ENCODE measurements at places on chromosomes 11 and 22.

DNA sequence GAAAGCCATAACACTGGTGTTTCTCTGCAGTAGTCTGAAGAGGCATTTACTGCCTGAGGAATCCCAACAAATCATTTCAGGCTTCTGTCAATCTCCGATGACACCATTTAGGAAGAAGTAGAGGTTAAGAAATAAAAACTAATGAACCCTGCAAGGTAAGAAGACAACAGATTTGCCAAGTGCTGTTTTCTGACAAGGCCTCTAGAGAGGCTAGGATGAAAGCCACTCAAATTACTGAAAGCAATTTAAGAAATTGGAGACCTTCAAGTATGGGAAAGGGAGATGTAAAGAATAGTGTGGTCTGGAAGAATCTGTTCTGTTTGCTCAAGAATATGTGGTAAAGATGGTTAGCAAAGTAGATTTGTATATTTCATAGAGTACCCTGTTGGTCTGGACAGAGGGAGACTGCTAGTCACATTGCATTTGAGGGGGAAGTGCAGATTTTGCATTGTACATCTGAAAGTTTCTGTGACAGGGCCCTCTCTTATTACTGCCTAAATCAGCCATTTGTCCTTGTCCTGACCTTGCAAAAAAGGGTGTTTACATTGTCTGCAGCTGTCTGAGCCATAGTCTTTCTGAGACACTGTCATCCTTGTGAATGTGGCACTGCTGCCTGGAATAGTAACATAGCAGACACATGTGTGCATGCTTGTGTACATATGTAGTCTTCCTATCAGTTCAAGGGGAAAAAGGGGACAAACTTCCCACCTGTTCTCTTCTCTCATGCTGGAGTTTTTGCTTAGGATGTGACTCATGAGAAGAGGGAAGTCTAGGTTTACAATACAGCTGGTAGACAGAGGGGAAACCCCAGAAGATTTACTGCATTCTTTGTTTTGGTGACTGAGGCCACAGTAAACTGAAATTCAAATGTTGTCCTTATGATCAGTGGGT, 640.2 kb upstream of the KIRREL3 start:
- DNase-seq = no peak

GRCh38 chr22:23583836-23584235, 3.7 kb upstream of the IGLL1 start:
- DNase-seq = no peak

GRCh38 chr22:28670756-28671155, 8.9 kb downstream of the TTC28 start:
- no peak for DNase-seq

- DNase-seq = peak; percentile 45
Observed at GRCh38 chr11:43579171-43579918, 101.2 kb upstream of the HSD17B12 start.

GRCh38 chr11:77697865-77698264, 60.3 kb upstream of the CLNS1A start:
- DNase-seq = no peak

DNA sequence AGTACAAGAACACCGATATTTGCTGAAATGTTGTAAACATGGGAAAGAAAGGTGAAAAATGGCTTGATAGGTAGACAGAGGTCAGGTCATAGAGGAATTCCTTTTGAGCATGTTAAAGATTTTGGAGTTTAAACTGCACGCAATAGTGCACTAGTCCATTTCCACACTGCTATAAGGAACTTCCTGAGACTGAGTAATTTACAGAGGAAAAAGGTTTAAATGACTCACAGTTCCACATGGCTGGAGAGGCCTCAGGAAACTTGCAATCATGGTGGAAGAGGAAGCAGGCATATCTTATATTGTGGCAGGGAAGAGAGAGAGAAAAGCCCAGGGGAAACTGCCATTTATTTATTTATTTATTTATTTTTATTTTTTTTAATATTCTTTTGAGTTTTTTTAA, 5.0 kb downstream of the OR10A5 start:
- DNase-seq = no peak

GRCh38 chr11:111347723-111348115, 31.4 kb downstream of the POU2AF1 start:
- no peak for DNase-seq

GRCh38 chr11:59503276-59503675, at the start of gene OR4D11:
Gene OR4D11, plus strand, starts transcription at chr11:59503576. Its CDS starts 0 bp downstream, at chr11:59503576.
- no peak for DNase-seq

DNA sequence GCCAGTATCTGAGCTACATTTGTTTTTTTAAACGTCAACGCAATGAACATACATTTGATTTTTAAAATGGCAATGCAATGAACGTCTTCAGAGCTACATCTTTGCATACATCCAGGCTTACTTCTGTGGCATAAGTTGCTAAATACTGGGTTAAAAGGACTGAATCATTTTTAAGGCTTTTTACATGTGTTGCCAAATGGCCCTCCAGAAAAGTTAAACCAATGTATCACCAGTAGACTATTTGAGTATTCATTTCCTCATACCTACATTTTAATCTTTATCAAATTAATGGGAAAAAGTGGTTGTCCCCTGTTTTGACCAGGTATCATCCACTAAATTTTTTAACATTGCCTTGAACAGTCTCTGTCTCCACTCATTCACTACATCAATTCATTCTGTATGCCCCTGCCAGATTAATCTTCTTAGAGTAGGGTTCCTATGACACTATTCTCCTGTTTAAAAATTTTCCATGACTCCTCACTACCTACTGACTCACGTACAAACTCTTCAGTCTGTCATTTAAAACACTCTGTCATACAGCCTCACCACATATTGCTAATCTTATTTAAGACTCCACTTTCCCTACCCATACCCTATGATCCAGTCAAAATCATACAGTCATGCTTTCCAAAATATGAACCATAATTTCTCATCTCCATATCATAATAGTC, 12.4 kb upstream of the PRRG4 start:
- DNase-seq = no peak

DNA sequence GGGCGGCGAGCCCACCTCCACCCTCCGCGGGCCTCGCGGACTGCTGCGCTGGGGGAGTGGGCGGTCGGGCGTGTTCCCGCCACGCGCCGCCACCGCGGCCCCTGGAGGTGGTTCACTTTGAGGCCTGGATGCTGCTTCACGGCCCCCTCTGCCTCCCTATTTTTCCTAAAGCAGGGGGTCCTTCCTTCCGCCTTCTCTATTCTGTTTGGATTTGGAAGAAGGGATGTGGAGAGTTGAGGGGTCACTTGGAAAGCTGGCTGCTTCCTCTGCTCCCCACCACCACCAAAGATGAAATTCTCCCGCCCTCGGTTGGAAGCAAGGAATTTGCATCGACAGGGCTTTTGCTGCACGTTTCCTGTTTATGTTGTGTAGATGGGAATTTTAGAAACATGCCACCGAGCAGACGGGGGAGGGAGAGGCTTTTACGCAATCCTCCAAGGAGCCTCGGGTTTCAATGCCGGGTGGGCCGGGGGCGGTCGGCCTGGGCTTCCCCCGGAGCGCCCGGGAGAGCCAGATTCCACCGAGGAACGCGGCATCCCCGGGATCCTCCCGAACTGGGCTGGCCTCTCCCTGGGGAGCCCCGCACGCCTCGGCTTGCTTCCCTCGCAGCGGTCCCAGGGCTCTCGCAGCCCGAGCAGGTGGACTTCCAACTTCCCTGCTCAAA, 403 bp upstream of the SBF2 start:
- DNase-seq = no peak

All from activated CD4-positive, alpha-beta T cell treated with anti-CD3 and anti-CD28 coated beads, Interleukin-2, Interleukin-4, amounts not matched to agents 100 ng/mL and 50 ng/mL, durations not matched to agents 16 hours and 8 hours (primary cell).